ENCODE measurements at places on chromosomes 2 and 18.

DNA sequence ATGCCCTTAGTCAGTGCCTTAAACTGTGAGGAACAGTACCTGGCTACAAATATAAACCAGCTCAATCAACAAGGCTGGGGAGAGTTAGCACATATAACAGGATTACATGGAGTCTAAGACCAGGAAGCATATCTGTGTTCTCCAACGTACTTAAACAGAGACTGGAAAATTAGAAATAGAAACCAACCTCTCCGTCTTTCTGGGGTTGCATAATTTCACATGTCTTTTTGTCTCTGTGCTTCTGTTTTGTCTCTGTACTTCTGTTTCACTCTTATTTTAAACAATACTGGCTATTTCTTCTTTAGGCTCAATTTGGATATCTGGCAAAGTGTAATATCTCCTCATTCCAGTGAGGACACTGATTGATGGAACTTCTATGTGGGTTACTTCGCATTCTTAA lies 749.0 kb upstream of the ZEB2 start:
- no peak for DNase-seq

- DNase-seq: no peak
Measured at GRCh38 chr2:220219371-220219770, 591.9 kb downstream of the SLC4A3 start.

- no peak for DNase-seq
Measured at GRCh38 chr2:6878549-6878948, 972 bp downstream of the RSAD2 start.

GRCh38 chr2:62152000-62152399 lies 43.9 kb upstream of the B3GNT2 start:
- no peak for DNase-seq

DNA sequence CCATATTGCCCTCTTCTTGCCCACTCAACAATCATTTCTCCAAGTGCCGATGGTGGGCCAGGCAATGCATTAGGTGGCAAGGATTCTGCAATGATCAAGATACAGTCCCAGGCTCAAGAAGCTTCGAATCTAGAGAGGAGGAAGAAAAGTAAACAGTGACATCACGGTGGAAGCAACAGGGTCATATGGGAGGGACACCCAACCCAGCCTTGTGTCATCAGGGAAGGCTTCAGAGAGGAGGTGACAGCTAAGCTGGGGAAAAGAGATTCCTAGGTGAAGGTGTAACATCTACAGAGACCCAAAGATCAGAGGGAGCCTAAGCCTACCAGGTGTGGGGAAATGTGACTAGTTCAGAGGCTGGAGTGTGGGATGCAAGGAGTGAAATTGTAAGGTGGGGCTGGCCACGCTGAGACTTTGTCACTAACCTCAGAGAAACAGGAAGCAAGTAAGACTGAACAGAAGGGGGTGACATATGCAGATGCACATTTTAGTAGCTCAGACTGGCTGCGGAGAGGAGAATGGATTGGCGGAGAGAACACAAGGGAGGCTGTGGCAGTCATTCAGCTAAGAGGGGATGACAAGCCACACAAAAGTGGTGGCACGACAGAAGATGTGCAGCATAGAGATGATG lies 104.9 kb downstream of the ANKRD44 start:
- no peak for DNase-seq

DNA sequence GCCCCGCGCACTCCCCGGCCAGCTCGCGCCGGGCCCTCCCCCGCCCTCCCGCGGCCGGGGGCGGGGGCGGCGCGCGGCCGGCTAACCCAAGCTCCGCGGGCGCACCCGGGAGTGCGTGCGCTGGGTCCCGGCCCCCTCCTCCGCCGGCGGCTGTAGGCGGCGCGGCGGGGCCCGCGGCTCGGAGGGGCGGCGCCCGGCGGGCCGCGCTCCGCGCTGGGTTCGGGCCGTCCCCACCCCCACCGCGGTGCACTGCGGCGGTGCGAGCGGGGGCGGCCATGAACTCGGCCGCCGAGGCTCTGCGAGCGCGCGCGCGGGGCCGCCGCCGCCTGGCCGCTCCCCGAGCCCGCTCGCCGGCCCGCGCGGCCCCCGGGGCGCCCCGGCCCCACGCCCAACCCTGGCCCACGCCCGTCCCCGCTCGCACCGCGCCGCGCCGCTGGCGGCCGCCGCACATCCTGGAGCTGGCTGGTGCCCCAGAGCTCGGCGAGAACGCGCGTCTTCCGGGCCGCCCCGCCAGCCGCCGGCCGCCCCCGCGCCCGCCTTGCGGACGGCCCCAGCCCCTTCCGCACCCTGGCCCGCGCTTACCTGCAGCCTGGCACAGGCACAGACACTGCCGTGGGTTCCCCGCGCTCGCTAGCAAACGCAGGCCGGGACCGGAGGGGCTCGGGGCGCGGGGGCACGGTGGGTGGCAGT lies at the start of gene ZBTB14:
TSS of gene ZBTB14 (minus strand) at position 496 of the 690 bp plus-strand sequence. CDS start 2,480 bp downstream, outside the sequence.
- peak; percentile 55 for DNase-seq

DNA sequence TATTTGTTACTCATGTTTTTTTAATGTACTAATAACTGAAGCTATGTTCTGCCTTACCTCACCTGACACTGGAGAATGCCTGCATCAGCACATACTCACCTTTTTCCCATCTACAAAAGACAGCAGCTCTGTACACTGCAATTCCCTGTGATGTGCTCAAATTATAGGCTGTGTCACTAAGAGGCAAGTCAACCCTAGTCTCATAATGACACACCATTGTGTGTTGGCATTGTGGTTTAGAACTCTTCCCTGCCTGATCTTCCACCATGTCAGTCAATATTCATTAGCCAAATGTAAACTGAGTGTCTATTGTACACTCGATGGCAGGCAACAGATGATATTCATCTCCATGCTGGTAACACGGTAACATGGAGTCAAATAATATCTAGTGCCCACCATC lies 332.1 kb upstream of the TCF4 start:
- DNase-seq: no peak

GRCh38 chr2:176507786-176508185 lies 238.5 kb downstream of the MTX2 start:
- no peak for DNase-seq

DNA sequence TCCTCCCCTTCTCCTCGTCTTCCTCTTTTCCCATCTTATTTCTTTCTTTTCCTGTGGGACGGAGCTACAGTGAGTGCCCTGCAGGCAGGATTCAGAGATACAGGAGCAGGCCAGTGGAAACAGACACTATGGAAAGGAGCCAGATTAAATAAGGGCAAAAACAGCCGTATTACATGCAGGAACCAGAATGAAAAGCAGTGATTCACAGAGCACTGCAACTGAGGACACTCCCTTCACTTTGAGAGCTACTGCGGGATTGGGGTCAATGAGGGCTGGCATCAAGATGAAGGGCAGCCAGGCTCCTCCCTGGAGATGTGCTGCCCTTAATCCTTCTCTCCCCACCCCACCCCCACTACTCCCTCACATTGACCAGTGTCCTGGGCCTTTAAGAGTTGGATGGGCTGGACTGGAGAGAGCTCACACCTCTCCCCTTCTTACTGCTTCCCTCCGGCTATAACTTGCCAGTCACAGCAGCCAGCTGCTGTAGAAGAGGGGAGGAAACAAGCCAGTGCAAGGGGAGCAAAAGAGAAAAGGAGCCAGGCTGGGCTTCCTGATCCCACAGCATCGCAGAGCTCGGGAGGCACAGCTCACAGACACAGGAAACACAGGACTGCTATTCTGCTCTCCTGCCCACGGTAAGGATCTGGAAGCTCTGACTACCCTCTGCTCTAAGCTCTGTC lies at the start of gene PLCD4:
TSS of gene PLCD4 (plus strand) at position 464 of the 680 bp plus-strand sequence. CDS start 7,841 bp downstream, outside the sequence.
- DNase-seq: no peak

DNA sequence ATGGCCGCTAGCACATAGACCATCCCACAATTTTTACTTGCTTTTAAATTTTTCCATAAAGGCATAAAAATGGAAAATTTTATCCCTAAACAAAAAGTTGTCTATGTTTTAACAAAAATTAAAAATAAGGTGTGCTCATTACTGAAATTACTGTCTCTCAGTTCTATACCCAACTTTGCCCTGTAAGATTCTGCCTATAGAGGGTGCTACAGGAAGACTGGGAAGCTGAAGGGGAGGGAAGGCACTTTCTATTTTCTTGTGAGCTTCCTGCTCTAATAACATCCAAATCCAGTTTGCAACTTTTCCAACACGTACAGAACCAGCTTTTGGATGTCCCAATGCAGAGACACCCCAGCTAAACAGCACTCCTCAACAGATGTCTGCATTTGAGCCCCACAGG lies 666.9 kb downstream of the PLCL1 start:
- DNase-seq: no peak

DNA sequence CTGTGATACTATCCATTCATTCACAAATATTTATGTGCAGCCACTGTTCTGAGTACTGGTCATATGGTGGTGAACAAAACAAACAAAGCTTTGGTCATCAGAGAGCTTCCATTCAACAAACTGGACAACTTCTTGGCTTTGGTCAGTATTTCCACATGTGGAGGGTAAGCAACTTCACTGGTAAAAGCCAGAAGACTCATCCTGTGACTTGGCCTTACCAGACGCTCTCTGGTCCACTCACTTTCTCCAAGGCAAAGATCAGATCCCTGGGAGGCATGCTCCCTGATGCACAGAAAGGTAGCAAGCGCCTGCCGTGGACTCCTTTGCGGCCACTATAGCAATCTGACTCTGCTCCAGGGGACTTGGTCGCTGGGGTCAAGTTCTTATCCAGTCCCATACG lies 179.5 kb downstream of the EN1 start:
- DNase-seq: no peak

- DNase-seq: no peak
Measured at GRCh38 chr2:36680012-36680411, 16.5 kb upstream of the VIT start.

- no peak for DNase-seq
Measured at GRCh38 chr18:3255611-3256165, 6.2 kb upstream of the MYL12B start.

GRCh38 chr2:105611333-105611637 lies 133.4 kb upstream of the NCK2 start:
- DNase-seq: no peak

DNA sequence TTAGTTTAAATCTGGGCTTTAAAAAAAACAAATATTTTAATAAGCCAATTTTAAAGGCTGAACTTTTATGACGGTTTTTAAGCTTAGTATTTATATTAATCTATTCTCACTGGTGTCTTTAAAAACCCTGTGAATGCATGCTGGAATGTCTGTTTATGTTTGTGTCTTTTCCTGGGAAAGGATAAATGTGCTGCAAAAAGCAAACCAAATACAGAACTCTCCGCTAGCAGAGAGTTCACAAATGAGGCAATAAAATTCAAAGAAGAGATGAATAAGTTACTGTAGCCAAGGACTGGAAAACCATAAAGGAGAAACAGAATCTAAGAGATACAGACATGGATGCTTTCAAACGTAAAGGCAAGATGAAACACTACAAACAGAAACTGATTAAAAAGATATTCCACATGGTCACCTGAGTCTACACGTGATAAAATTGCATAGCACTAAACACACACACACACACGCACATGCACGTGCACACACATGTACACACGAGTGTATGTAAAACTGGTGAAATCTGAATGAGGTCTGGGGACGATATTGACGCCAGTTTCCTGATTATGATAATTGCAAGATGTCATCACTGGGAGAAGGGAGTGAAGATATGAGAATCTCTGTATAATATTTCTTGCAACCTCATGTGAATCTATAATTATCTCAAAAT lies 4.5 kb downstream of the TWIST2 start:
- no peak for DNase-seq

- no peak for DNase-seq
Measured at GRCh38 chr2:121617042-121617599, 32.1 kb downstream of the CLASP1 start.

DNA sequence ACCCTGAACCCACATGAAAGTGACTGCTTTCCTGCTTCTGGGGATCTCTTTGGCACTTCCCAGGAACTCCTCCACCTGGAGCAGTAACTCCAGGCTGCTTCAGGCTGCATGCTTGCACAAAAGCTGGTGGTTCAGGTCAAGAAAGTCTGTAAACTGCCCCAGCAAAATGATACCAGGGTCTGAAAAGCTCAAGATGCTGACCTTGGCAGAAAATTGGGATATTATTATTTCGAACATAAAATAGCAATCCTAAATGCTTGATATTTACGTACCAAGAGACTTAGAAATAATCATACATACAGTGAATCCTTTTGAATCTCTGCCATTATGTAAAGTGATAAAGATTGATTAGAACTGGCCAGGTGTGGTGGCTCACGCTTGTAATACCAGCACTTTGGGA lies 674.3 kb downstream of the ERBB4 start:
- no peak for DNase-seq

- no peak for DNase-seq
Measured at GRCh38 chr2:66704786-66705185, 269.9 kb downstream of the MEIS1 start.

DNA sequence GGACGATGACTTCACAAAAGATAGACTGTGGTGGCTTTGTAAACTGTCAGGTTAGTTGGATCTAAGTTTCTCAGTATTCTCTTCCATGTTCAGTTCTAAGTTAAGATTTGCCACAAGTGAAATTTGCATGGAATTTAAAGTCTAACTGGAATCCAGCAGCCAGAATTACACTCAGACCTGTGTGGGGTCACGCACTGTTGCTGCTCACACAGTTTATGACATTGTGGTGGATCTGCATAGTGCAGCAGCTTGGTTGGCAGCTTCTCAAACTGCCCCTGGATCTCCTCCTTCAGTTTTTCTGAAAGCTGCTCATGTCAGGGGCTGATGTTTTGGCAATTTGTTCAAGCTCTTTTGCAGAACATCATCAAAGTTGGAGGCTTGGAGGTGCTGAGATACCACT lies 228.1 kb upstream of the KCNJ3 start:
- no peak for DNase-seq

Measured in Caco-2 (cell line).